ENCODE measurements at places on chromosomes 1 and 21.
A peak's percentile ranks its signal among the peaks of the same experiment; 100 is the strongest.

DNA sequence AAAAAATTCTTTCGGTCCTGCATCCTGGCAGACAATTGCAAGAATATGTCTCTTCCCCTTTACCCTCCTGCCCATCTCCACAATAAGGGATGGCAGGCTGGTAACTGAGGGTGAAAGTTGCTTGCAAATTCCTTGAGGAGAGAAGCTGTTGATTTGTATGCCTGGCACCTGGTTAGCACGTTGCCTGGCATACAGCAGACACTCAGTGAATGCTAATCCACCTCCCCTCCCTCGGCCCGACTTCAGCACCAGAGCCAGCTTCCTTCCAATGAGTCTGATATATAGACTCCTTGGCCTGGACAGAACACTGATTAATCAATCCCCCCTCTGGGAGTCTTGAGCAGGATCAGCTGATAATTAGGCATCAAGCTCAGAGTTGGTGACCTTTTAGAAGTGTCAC, 39.1 kb downstream of the KCNC4 start:
- DNase-seq = no peak

GRCh38 chr21:46048926-46049889, 48.7 kb upstream of the COL6A2 start:
- no peak for DNase-seq

DNA sequence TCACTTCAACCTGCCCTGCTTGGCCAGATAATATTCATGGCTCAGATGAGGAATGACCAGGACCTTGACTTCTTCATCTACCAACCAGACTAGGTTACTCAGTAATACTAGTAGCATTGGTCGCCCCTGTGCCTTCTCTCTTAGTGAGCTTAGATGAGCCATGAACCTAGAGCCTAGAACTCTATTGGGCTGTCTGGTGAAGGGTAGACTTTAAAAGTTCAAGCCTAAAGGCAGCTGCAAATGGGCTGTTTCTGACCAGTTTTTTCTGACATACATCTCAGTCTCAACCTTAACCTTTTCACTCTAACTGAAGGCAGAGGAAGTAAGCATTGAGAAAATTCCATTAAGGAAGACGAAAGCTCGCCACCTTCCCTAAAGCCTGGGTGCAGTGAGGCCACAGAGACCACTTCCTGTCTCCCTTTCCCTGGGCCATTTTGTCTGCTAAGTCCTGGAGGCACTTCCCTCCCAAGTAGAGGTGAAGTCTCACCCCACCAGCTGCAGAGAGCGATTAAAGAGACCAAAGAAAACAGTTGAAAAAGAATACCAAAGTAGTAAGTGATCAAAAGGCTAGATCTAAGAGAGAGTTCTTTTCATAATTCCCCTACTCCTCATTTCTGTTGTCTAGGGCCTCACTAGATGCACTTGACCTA, 53.3 kb downstream of the MTR start:
- no peak for DNase-seq

DNA sequence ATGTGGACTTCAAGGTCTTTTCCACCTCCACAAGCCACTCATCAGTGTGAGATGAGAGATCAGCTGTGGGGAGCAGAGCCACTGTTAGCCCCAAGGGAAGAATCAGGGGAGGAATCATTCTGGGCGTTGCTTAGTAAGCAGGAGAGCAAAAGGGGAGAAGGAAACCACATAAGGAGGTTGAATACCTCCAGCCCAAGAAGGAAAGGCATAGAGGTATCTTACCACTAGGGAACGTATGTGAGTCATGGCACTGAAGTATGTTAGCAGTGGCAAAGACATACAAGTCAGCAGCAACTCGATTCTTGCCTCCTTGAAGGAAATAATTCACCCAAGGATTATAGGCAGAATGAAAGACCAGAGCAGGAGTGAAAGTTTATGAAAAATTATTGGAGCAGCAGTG, 31.6 kb upstream of the SLC5A9 start:
- DNase-seq = no peak

DNA sequence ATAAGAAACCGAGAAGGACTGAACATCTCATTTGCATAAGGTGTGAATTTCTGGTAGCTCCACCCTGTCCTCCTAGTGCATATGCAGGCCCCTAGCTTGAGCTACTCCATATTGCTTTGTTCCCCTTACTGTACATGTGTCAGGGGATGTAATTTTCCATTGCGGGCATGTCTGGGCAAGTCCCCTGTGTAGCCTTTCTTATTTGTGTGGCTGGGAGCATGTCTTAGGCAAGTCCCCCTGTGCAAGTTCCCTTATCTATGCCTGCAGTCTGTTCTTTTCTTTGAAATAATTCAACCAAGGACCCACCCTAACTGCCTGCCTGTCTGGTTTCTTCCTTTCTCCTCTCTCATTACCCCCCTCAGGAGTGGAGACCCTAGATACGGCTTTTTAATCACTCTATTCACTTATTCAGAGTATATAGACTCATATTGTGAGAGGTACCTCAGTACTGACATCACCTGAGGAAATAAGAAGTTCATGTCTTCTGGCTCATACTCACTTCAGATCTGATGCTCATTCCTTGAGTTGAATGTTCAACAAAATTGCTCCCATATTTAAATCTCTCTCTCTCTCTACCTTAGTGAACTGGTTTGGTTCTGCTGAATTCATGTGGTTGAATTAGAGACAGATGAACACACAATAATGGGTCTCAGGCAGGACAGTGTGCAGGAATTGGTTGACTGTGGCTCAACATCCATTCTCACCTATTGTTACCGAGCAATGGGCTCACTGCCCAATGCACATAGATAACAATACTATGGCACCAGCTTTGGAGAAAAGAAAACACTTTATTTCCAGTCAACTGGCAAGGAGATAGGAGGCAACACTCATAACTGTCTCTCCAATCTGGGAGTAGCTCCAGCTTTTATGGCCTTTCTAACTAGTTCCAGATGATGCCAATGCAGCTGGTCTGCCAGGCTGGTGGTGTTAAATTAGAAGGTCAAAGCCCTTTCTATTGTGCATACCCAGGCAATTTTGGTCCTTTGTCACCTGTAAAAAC, 27.9 kb upstream of the NPL start:
- DNase-seq = no peak

- DNase-seq = no peak
Measured at GRCh38 chr1:173475564-173476196, 1.5 kb upstream of the PRDX6 start.

DNA sequence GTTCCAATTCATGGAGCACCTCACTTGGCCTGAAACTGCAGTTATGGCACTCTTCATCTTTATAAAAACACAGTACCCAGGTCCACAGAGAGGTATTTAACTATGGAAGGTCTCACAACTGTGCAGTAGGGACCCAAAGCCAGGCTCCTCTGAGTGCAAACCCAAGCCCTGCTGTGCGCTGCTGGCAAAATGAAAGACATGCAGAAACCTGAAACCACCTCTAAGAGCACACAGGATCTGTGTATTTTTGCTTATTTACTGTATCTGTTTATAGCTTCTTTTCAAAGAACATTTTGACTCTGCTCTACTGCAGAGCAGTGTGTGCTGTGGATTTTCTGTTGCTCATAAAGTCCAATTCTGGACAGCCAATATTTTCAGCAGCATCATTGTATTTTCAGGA, 166.6 kb downstream of the DSCAM start:
- no peak for DNase-seq

DNA sequence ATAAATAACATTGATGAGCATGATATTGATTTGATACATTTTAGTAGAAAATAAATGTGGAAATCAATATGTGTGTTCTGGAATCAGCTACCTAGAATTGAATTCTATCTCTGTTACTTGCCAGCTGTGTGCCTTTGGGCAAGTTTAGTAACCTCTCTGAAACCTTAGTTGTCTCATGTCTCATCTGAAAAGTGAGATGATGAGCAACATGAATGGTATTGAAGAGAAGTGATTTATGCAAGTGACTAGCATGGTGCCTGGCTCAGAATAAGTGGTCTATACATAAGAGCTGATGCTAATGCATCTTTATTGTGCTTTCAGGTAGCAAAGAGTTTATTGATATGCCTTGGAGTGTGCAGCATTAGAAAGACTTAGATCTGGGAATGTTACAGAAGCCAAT, 383.3 kb downstream of the PRDM2 start:
- no peak for DNase-seq

- no peak for DNase-seq
Measured at GRCh38 chr1:192869308-192869940, 60.6 kb downstream of the RGS2 start.

- no peak for DNase-seq
Measured at GRCh38 chr1:8915446-8915845, 30.2 kb upstream of the CA6 start.

GRCh38 chr1:98981917-98982513, 22.6 kb downstream of the PLPPR5 start:
- no peak for DNase-seq

DNA sequence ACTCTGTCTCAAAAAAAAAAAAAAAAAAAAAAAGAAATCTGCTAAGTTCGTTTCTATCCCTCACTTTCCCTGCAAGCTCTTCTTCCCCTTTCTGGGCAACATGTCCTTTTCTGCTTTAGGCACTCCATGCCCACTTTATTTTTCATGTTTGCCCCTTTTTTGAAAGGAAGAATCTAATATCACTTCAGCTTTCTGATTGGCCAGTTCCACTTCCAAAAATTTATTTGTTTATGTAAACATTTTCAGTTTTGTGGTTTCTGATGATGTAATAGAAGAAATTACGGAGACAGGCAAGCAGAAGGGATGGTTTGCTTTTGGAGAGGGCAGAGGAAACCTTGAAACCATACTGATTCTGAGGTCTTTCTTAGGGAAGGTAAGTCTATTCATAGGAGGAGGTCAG, 15.1 kb downstream of the IFNAR1 start:
- DNase-seq = no peak

GRCh38 chr21:43277481-43278351, 108.9 kb downstream of the CRYAA start:
- DNase-seq = no peak

DNA sequence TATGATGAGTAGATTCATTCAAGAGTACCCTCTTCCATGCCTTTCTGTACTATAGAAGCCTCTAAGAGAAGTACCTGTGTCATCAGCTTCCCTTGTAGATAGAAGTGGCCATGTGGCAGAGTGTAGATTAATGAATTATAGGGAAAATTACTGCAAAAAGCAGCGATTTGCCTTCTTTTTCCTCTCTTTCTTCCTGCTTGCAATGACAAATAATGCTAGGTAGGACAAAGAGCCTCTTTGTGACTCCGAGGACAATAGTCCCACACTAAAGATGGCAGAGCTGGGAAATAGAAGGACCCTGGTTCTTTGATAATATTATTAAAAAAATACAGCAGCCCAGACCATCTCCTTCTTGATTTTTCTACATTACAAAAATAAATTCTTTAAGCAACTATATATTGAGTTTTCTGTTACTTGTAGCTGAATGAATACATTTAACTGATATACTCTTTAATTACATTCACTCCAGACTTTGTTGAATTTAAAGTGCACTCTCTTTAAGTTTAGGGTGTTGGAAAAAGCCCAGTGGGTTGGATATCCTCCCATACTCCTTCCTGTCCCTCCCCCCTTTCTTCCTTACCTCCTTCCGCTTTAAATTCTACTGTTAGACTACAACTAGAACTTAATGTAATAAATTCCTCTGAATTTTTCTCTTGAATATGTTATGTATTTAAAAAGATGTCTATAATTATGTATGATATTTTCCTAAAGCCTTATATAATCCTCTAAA, 198.2 kb upstream of the APP start:
- DNase-seq = no peak

DNA sequence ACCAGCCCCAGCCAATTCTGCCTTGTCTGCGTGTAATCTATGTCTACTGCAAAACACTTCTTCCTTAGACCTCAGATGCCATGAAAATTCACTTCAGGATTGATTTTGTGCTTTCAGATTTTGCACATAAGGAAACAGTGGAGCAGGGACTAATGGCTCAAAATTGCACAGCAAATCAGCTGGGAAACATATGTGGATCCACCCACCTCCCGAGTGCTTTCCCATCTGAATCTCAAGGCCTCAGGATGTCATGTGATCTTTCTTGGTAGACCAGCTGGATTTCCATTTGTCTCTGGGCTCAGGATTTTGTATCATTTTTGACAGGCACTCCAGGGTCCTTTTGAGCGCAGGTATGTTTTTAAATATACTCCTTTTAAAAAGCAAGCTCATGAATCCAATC, 158.6 kb downstream of the MIS18A start:
- DNase-seq = no peak

DNA sequence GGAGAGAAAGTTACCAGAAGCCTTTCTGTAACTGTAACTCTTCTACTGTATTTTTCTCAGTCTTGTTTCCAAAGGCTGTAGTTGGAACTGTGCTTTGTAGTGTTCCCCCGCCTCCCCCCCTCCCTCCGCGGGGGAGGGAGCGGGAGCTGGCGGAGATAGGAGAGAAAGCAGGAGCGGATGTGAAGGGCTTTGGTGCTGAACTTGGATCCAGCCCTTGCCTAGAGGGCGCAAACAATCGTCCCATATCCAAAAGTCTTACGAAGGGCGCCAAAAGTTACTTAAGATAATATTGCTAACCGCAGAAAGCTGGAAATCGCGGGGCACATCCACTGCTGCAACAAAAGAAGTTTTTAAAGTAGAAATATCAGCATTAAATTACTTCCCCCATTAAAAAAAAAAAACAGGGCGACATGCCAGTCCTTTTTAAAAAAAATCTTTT, 2.4 kb upstream of the NFIA start:
- DNase-seq = no peak

- DNase-seq = no peak
Measured at GRCh38 chr1:96538883-96539282, 182.7 kb upstream of the PTBP2 start.

DNA sequence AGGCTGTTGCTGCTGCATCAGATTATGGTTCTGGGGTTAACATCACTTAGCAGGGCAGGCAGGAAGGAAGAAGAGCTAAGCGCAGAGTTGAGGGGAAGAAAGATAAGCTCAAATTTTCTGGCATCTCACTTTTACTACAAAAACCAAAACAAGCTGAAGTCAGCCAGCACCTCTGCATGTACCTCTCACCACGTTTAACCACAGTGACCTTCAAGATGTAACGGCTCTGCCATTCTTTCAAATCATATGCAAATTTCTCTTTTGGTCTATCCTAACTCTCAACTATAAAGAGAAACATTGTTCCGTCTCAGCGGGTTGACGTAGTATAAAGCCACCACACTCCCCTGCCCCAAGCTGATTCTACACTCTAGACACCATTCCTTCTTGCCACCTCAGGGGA, 154.4 kb downstream of the OMA1 start:
- peak; percentile 35 for DNase-seq

DNA sequence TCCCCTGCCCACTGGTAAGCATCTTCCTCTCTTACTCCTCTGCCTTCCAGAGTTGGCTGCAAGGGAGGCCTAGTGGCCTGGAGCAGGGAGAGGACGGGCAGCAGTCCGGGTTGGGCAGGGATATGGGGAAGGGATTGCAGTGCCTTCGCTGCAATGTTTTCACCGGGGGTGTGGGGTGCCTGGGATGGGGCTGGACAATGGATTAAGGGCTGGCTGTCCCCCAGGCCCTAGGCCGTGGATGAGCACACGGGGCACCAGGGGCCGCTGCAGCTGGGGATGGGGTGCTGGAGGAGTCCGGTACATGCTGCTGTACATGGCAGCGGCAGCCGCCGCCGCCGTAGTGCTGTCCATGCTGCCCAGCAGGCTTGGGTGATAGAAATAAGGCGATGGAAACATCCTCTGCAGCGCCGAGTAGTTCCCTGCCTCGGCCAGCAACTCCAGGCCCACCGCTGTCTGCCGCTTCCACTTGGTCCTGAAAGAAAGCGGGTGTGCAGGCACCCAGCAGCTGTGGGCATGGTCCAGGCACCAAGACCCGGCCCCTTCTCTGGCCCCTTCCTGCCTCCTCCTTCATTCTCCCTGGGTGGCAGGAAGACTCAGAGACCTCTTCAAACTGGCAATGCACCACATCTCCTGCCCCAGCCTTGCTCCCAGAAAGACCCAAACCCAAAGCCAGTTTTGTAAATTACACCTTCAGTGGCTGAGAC, 4.8 kb downstream of the BARHL2 start:
- DNase-seq = no peak

All from GM12878 (cell line).